Activated CD4-positive, alpha-beta T cell treated with anti-CD3 and anti-CD28 coated beads, Interleukin-2, amount 10 ng/mL, durations not matched to agents 24 days and 14 days (primary cell): ENCODE measurements at places on chromosomes 12 and 14.
A peak's percentile ranks its signal among the peaks of the same experiment; 100 is the strongest.

- DNase-seq, result no peak
Observed at GRCh38 chr14:43503508-43503907, 1003.6 kb downstream of the FSCB start.

- DNase-seq, result no peak
Observed at GRCh38 chr12:114974333-114974732, 290.4 kb upstream of the TBX3 start.

DNA sequence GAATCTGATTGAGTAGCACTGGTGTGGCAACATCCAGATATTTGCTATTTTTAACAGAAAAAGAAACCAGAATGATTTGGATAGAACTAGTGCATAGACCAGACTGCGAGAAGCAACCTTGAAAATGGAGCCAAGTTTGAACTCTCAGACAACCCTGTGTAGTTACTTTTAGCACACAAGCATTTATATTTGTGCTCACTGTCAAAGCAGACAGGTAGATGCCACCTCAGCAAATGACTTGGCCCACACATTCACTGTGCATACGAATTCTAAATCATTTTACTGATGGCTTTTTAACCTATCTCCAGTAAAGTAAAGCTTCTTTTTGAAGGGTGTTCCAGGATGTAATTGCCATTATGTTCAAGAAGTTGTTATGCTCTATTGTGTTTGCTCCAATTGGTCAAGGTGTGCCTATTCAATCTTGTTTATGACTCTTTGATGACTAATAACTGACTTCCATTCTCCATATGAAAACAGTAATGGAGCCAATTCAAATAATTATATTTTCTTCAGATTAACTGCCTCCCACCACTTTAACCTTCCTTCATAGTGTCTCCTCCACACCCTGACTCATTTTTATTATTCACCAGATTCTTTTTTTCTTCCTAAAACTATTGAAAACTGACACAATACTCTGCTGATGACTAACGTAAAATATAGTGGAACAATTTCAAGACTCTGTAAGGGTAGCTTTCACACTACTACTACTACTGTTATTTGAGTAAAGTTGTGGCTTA, 138.5 kb downstream of the CCER1 start:
- no peak for DNase-seq

GRCh38 chr14:94180655-94181271, 6.6 kb downstream of the PPP4R4 start:
- DNase-seq, result peak; percentile 76

GRCh38 chr12:85963326-85963725, 89.2 kb downstream of the NTS start:
- DNase-seq, result no peak

DNA sequence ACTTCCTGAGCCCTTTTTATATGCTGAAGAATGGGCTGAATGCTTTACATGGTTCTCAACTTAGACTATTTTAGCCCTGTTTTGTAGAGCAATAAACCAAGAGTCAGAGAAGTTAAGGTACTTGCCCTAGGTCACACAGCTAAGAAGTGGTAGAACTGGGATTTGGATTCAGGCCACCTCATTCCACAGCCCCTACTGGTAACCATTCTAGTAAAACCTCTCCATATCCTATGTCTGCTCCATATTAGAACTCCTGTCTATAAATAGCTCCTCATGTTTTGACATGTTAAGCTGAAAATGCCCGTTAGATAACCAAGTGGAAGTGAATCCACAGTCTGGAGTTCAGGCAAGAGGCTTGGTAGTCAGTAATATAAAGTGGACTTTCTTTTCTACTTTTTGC, 111.6 kb downstream of the HECTD4 start:
- no peak for DNase-seq

DNA sequence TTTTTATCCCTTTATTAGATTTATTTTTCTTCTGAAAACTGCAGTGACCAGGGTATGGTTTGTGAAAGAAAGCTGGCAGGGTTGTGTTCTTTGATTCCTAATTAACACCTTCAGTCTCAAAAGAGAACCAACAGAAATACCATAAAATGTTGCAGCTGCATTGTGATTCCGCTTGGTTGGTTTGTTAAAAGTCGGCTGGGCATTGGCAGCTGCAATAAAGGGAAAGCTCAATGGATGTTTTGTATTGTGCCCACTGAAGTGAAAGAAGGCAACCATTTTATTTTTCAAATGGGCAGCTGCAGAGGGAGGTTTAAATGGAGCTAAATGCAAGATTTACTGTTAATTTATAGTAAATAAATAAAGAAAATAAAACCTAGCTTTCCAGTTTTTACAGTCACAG, 16.7 kb downstream of the LGR5 start:
- no peak for DNase-seq

DNA sequence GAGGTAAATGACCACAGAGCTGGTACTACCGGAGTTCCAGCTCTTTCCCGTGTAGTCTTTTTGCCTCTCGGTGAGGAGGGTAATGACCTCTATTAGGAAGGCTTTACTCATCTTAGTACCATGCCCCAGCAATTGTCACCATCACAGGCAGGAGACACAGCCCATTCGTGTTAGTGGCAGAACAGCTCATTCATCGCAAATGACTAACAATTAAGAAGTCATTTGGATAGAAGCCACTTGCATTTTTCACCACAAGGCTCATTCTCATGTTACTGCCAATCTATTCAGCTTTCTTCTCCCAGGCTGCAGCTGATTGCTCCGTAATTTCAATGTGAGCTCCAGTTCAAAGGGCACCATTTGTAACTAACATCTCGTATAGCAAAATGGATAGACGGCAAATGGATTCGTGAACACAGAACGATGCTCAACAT, 718.8 kb upstream of the TMEM132C start:
- DNase-seq, result no peak

DNA sequence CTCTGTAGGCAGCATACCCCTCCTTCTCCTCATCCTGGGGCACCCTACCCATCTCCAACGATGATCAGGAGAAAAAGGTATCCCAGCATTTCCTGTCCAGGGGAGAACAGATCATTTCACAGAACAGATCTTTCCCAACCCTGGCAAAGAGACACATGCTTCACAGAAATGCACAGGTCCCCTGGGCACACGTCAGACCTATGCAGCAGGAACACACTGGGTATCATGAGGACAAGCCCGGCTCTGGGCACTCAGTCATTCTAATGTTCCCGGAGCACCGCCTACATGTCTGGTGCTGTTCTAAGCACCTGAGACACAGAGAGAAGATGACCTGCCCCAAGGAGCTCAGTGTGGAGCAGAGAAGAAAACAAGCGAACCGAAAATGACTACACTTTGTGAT, 56.2 kb downstream of the ACTN1 start:
- no peak for DNase-seq

DNA sequence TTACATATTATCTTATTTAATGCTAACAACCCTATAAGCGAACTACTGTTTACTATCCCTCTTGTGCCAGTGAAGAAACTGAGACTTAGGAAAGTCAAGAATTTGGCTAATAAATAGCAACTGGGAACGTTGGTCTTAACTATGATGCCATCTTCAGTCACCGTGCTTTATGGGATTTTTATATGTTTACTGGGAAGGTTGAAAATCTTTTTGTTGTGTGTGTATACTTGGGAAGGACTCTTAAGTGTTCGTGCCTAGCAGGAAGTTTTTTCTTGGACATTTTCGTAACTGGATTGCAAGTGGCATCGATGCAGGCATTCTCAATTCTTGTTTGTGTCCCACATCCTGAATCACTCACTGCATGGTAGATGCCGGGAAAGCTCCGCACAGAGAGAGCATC, 9.4 kb downstream of the SFSWAP start:
- no peak for DNase-seq

- DNase-seq, result peak; percentile 94
Observed at GRCh38 chr14:100065942-100066574, 836 bp downstream of the EVL start.

- no peak for DNase-seq
Observed at GRCh38 chr14:106083082-106083481, 556.7 kb downstream of the TMEM121 start.

DNA sequence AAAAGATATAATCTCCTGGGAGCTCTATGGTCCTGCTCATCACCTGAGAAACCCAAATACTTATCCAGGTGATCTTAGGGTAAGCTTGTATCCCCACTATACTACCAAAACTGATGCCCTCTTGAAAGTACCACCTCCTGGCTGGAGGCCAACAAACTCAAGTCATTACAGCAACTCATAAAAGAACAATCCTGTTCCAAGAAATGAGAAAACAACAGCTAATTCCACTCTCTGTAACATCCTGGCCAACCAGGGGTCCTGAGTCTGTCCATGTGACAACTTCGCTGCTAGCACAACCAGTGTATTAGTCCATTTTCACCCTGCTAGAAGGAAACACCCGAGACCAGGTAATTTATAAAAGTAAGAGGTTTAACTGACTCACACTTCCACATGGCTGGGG, 190.0 kb upstream of the BMP4 start:
- no peak for DNase-seq
